ENCODE measurements at places on chromosomes 7 and 10.

GRCh38 chr7:34831436-34831835, 173.4 kb downstream of the NPSR1 start:
- no peak for DNase-seq

GRCh38 chr7:116980354-116980753, 27.1 kb downstream of the ST7 start:
- no peak for DNase-seq

- no peak for DNase-seq
These were observed 133.9 kb downstream of the MTPAP start for GRCh38 chr10:30215141-30215540.

DNA sequence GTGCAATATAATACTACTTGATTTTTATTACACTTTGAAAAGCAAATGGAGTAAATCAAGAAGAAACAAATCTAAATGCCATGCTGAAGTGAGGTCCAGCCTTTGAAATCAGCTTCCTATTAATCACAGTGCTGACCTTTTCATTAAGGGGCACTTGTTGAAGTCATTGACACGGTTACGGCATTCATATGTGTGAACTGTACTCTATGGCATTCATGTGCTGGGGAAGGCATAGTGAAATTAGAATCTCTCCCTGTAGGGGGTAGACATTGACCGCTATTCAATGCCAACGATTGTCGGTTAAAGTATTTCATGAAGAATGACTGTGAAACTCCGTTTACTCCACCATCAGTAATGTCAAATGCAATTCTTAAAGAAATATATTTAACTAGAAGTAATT, 296.1 kb upstream of the SEMA3A start:
- no peak for DNase-seq

All from activated naive CD4-positive, alpha-beta T cell treated with anti-CD3 and anti-CD28 coated beads for 36 hours (primary cell).